CD14-positive monocyte (primary cell): ENCODE measurements at places on chromosomes 3 and 15.

DNA sequence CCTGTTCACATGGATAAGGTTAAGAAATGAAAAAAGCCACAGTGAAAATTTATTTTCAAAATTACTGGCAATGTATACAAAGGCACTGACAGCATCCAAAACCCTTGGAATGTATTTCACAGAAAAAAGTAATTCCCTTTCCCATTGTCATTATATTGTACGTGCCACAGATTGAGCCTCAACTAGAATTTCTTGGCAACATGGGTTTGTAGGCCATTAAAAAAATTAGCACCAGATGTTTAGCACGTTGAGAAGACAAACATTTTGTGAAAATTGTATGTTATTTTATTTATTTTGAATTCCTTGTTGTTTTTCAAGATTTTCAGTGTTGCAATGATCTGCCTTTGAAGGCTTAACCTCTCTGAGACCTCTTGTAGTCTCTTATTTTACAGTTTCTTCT, 76.3 kb upstream of the EPHB3 start:
- DNase-seq: no peak

DNA sequence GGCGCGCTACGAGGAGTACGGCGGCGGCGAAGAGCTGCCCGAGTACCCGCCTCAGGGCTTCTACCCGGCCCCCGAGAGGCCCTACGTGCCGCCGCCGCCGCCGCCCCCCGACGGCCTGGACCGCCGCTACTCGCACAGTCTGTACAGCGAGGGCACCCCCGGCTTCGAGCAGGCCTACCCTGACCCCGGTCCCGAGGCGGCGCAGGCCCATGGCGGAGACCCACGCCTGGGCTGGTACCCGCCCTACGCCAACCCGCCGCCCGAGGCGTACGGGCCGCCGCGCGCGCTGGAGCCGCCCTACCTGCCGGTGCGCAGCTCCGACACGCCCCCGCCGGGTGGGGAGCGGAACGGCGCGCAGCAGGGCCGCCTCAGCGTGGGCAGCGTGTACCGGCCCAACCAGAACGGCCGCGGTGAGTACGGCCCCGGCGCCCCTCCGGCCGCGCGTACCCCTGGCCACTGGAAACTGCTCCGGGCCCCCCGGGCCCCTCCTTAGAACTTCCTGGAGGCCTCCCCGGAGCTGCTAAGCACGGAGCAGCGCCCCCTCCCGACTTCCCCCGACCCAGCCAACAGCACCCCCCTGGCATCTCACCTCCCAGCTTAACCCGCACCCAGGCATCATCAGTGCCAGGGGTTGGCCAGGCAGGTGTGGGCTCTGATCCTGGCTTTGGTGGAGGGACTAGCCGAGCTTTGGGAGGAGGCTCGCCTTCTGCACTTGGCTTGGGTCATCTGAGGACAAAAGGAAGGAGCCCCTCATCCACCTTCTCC, 1.4 kb downstream of the LOXL1 start:
- DNase-seq: peak; percentile 33

DNA sequence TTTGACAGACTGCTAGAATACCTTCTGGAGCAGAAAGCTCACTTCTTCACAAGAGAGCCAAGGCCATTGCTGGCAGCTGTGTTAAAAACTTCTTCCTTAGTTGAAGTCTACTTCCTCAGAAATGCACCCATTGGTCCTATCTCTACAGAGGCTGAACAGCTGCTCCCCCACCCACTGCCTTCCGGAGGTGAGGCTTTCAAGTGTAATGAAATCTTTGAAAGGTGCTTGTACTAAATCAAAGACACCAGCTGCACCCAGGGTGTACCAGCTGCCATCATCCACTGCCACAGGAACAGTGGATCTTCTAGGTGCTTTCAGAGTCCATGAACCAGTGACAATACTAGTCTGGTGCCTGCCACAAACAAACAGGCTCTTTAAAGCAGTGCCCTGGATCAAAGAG, 26.4 kb upstream of the HERC1 start:
- DNase-seq: no peak

- no peak for DNase-seq
Observed at GRCh38 chr15:85925649-85926237, 131.0 kb upstream of the KLHL25 start.

DNA sequence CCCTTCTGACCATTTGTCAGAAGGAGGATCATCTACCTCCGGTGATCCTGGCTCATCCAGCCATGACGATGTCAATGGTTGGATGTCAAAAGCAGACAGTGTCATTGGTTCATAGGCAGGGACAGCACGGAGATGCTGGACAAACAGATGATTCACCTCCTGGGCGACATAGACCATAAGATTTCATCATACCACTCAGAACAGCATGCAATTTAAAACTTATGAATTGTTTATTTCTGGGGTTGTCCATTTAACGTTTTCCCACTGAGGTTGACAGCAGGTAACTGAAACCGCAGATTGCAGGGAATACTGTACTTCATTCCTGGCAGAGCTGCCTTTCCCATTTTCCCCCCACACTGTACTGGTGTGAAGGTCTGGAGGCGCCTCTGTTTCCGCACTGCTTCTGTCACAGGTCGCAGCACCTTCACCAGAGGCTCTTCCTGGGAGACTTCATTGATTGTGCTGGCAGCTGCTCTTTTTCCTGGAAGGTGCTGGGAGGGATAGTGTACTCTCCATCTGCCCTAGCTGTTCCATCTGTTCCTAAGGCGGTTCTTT, 32.5 kb upstream of the TMOD3 start:
- no peak for DNase-seq

DNA sequence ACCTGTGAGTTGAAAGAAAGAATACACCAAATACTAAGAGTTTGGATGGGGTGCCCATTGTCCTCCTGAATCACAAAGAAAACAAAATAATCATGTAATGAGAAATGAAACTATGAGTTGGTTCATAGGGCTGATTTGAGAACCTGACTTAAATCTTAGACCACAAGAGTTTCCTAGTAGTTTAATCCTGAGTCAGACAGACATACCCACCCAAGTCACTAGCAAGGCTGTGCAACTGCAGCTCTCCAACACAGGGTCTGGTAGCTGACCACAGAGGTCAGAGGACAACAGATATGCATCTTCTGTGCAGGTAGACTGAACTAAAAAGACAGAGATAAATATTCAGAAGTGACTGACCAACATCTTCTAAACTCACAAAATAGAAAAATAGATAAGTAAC, 296.3 kb upstream of the TMCO5A start:
- DNase-seq: no peak

GRCh38 chr3:64816355-64816754, 128.6 kb upstream of the ADAMTS9 start:
- DNase-seq: no peak

DNA sequence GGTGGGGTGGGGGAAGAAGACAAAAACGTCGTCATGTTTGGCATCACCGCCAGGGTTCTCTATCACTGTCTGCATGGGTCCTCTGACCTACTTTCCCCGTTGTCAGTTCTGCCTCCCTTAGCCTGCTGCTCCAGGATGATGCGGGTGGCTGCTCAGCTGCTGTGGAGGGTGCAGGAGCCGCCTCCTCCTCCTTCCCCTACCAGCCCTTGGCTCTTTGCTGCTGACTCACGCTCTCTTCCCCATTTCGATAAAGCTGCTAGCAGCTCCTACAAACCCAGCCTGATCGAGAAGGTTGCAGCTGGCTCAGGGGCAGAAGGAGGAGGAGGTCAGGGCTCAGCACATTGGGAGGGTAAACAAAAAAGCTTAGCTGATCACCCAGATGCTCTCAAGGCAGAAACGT, 49.5 kb upstream of the SEC13 start:
- peak; percentile 52 for DNase-seq

DNA sequence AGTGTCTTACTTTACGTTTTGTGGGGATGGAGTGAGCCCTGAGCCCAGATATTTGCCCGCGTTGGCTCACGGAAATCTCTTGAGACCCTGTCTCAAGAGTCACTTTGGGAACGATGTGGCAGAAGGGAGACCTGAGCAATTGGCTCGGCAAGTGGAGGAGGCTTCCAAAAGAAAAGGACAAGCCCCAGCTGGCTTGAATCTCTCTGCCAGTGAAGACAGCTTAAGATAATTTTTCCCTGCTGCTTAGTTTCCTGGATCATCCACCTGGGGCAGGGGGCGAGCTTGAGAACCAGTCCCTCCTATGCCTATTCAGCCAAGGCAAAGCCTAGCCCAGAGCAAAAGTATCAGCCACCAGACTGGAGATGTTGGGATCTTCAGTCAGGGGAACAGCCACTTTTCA, 708 bp downstream of the SEC22A start:
- DNase-seq: no peak

DNA sequence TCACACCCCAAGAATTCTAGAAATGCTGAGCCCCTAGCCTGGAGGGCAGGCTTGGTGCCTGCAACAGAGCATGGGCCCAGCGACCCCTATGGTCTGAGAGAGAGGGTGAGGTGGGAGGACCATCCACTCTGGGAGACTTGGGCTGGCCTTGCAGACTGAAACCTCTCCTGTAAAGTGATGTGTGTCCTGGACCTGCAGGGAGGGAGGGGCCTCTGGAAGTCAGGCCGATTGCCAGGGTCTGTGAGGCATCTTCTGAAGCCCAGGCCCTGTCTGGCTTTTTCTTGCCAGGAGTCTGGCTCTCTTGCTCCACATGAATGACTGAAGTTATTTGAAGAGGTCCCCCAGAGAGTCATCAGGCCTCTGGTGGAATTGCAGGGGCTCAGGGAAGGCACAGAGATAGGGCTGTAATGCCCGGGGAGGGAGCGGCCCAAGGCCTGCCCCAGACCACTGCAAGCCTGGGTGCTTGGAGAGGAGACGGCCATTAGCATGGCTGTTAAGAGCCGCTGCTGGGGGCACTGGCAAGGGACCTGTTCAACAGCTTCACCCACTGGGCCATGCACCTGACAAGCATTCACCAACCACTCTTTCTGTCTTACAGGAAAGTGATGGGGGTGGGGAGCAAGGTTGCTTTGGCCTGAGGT, 56.0 kb upstream of the CHRNA7 start:
- no peak for DNase-seq

DNA sequence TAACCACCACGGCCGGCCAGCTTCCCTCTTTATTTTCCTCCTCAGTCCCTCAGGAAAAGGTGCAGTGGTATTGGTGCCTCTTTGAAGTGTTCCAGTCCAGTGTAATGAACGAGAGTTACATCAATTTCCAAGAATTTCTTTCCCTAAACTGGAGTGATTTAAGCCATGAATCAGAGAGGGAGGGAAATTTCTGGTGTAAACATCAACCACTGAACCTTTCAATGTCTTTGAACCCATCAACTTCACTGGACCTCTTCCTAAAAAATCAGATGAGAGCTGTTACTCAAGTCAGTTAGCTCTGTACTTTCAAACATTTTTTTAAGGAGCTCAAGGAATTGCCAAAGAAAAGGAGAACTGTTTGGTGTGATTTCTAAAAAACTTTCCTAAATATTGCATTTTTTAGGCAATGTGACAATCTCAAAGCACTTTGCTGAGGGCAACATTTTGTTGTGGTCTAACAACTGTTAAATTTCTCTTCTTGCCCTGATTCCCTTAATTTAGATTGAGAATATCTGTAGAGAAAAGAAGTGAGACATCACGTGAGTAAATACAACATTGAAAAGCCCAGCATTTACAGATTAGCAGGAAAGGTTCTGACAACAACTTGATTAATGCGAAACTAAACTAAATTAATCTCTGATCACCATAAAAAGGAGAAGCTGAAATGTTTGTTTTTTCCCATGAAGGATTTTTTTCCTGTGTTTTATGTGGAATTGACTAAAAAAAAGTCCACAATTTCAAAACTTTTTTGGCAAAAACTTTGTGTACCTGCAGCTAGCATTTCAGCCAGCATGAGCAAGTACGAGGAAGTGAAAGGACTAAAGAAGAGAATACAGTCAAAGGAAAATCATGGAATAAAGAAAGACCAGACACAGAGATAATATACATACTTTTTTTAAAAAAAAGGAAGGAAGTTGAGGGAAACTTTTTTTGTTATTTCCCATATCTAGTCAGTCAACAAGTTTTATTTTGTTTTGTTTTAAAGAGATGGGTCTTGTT, 9.1 kb upstream of the DAZL start:
- DNase-seq: no peak

DNA sequence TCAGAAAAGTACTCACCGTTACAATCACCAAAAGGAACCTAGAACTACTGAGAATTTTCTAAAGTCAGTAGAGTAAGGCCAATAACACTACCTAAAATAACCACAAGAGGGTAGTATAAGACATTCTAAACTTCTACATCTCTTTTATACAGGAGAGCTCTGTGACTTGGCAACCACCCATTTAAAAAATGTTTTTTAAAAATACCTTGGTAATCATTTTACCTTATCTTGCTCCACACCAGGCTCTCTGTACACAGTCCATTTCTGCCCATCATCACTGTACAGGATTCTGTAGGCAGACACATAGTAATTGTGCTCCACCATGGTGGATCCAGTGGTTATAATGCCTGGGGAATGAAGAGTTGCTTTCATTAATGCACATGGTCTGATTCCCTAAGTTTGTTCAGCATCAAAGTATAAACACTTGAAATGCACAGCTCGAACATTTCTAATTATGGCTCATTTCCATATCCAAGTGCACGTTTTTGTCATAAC, 54.5 kb downstream of the ST3GAL6 start:
- DNase-seq: peak; percentile 52

DNA sequence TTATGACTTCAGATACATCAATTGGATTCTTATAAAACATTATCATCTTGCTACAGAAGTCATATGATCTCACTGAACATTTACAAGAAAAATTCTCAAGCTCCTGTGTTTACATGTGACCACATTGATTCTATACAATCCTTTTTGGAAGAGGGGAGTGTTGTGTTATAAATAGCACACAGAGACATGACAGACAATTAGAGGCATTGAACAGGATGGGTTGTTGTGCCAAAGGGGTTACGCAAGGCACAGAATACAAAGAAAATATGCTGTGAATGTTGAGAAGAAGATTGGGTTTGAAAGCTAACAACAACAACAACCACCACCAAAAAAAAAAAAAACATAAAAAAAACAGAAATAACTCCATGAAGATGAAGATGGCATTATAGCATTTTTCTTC, 32.5 kb upstream of the TBL1XR1 start:
- DNase-seq: no peak

DNA sequence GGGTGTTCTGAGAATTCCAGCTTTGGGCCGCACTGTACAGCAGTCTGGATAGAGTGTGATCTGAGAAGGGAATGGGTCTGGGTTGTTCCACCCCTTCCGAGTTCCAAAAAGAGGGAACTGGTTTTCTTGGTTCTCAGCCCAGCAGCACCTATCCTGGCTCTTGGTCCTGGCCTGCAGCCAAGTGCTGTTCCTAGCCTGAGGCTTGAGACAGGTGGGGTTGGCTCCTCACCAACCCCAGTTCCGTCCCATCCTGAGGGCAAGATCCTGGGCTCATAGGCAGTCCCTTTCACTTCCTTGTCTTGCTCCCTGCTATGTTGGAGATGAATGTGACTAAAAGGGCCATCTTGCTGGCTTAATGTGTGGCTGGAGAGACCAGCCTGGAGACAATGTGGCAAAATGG, 15.2 kb downstream of the IVD start:
- DNase-seq: no peak
